ENCODE measurements at places on chromosomes 3 and 15. TPM values are rescaled to one million over a fixed set of nuclear protein-coding genes. Genes with fewer than 3 reads are reported as not detected.

- H3K27ac ChIP-seq = no peak overlapping the region
- H3K4me1 ChIP-seq = no peaks in the 10 kb centered on the region
- H3K36me3 ChIP-seq = no peaks in the 10 kb centered on the region
- H3K4me3 ChIP-seq = no peak overlapping the region
- no peak for DNase-seq
- H3K27me3 ChIP-seq = no peaks in the 10 kb centered on the region
Measured at GRCh38 chr15:56390739-56391267, 25.6 kb downstream of the TEX9 start.

Gene ZBED2
- not detected for total RNA-seq

Gene INSYN1
- 0.77 TPM for total RNA-seq

Gene C3orf49
- total RNA-seq = not detected

Gene STRA6
- 0.26 TPM for total RNA-seq

Measured in uterus (tissue), 4 donors.